Uterine smooth muscle cell (primary cell): ENCODE measurements at places on chromosomes 7 and 10. TPM values are rescaled to one million over a fixed set of nuclear protein-coding genes. Genes with fewer than 3 reads are reported as not detected.

AFAP1L2 gene
- total RNA-seq, result 0.22 and 1.4 TPM in 2 replicates

SEMA3C gene
- total RNA-seq, result 233 and 345 TPM in 2 replicates

GPR26 gene
- not detected in 2 replicates for total RNA-seq

MAPK8 gene
- 64.9 and 72.7 TPM in 2 replicates for total RNA-seq

EEPD1 gene
- 8.2 and 10.1 TPM in 2 replicates for total RNA-seq

TRIM73 gene
- 0.55 and 0.62 TPM in 2 replicates for total RNA-seq

ITIH5 gene
- total RNA-seq, result under 0.01 and 0.75 TPM in 2 replicates

TACC2 gene
- 3.5 and 7.5 TPM in 2 replicates for total RNA-seq

DYDC2 gene
- total RNA-seq, result not detected in 2 replicates

KLLN gene
- total RNA-seq, result 0.33 and 0.62 TPM in 2 replicates
